ENCODE measurements at places on chromosomes 16 and 17. TPM values are rescaled to one million over a fixed set of nuclear protein-coding genes. Genes with fewer than 3 reads are reported as not detected.

The TNFRSF13B gene
- total RNA-seq, result not detected

DNA sequence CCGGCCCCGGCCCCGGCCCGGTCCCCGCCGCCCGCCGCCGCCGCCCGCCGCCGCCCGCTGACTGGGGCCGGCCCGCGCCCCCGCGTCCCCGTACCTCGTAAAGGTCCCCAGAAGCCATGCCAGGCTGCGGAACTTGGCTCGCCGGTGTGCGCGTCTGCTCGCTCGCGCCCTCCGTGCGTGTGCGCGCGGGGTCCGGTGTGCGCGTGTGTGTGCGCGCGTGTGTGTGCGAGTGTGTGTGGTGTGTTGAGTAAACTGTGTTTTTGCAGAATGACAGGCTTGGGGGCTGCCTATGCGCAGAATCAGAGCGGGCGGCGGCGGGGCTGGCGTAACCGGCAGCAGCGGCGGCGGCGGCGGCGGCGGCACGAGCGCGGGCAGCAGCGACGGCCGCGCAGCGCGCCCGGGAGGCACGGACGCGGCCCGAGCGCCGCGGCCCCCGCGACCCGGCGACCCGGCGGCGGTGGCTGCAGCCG is 307 bp downstream of the CDYL2 start:
- peak; percentile 63 for DNase-seq

GRCh38 chr16:5034167-5034523 is 410 bp upstream of the NAGPA start:
- DNase-seq, result no peak

DNA sequence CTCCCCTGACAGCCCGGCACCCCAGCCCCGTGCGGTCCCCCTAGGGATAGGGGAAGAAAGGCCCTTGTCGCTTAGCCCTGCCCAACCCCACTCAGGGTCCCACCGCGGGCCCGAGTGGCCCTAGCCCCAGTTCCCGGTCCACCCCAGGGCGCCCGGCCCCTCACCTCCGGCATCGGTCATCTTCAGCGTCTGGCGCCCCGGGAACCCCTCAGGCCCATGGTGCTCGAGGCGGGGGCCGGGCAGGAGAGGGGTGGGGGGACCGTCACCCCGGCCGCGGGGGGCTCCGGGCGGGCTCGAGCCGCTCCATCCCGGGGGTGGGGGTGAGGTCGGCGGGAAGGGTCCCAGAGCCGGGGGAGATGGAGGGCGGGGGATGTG is 620 bp downstream of the SAMD14 start:
- DNase-seq, result no peak

The C16orf89 gene
- not detected for total RNA-seq

DNA sequence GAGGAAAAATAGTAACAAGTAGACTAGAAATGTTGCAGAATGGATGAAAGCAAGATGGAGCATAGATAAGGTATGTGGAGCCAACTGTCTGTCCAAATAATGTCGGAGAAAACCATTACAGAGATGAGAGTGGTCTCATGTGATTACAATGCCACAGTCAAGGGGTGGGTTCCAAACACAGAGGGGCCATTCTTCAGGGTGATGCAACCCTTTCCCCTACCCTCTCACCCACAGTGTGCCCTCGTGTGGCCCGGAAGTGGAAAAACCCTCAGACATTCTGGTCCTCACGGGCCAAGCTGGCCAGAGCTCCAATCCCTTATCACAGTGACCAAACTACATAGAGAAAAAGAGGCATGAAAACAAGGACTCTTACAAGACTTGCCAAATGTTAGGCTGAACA is 17.7 kb upstream of the HS3ST3A1 start:
- no peak for DNase-seq

The LAT gene
- total RNA-seq, result not detected

DNA sequence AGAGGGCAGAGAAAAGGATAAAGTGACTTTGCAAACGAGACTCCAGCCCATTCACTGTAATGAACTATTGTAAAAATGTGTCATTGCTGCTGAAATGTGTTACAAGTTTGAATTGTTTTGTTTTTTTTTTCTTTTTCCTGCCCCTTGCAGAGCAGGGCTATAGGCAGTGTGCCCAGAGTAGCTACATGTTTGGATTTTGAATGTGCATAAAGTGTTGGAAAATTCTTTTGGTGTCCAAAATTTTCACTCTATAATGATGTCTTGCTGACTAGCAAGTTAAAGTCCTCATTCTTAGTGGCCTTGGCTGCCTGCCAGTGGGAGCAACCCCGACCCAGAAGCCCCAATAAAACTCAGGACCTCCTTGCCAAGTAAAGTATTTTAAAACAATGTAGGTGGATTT is 66.5 kb downstream of the IGF2BP1 start:
- DNase-seq, result peak; percentile 28

The TBC1D28 gene
- not detected for total RNA-seq

The CA4 gene
- total RNA-seq, result not detected

- peak; percentile 88 for DNase-seq
Measured at GRCh38 chr17:28977659-28978355, 26.5 kb upstream of the PHF12 start.

DNA sequence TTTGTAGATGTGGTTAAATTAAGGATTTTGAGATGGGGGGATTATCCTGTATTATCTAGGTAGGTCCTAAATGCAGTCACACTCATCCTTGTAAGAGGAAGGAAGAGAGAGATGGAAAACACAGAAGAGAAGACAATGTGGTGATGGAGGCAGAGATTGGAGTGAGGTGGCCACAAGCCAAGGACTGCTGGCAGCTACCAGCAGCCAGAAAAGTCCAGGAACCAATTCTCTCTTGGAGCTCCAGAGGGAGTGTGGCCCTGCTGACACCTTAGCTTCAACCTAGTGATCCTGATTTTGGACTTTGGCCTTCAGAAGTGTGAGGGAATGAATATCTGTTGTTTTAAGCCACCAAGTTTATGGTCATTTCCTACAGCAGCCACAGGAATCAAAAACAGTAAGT is 18.0 kb downstream of the MAPT start:
- DNase-seq, result no peak

DNA sequence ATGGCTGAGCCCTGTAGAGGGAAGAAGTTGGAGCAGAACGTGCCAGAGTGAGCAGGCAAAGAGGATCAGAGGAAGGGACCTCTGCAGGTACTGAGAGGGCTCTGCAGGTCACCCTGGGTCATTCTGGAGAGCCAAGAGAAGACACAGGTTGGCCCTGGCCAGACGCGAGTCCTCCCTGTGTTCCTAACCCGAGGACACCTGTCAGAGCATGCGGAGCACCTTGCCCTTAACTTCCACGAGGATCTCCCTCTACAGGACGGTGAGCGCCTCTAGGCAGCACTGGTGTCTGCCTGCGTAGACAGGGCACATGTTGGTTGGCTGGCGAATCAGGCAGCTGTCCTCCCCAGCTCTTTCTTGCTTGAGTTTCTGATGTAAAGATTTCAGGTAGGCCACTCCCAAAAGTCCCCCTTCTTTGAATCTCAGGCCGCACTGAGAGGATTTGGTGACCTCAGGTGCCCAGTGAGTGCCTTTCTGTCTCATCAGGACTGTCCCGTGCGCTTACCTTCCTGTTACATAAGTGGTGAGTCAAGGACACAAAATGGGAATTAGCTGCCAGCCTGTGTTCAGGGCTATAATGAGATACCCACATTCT is 45.3 kb downstream of the MPRIP start:
- no peak for DNase-seq

DNA sequence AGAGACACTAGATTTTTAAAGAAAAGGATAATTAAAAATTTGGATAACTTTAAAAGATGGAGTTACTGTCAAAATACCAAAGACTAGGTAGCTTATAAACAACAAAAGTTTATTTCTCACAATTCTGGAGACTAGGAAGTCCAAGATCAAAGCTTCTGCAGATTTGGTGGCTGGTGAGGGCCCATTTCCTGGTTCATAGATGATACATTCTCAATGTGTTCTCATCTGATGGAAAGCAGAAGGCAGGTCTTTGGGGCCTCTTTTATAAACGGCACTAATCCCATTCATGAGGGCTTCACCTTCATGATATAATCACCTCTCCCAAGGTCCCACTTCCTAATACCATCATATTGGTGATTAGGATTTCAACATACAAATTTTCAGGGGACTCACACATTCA is 33.7 kb downstream of the NLK start:
- no peak for DNase-seq

- DNase-seq, result peak; percentile 48
Measured at GRCh38 chr17:30600830-30601494, 123.8 kb downstream of the GOSR1 start.

- DNase-seq, result no peak
Measured at GRCh38 chr16:71672803-71673581, 47.0 kb downstream of the MARVELD3 start.

DNA sequence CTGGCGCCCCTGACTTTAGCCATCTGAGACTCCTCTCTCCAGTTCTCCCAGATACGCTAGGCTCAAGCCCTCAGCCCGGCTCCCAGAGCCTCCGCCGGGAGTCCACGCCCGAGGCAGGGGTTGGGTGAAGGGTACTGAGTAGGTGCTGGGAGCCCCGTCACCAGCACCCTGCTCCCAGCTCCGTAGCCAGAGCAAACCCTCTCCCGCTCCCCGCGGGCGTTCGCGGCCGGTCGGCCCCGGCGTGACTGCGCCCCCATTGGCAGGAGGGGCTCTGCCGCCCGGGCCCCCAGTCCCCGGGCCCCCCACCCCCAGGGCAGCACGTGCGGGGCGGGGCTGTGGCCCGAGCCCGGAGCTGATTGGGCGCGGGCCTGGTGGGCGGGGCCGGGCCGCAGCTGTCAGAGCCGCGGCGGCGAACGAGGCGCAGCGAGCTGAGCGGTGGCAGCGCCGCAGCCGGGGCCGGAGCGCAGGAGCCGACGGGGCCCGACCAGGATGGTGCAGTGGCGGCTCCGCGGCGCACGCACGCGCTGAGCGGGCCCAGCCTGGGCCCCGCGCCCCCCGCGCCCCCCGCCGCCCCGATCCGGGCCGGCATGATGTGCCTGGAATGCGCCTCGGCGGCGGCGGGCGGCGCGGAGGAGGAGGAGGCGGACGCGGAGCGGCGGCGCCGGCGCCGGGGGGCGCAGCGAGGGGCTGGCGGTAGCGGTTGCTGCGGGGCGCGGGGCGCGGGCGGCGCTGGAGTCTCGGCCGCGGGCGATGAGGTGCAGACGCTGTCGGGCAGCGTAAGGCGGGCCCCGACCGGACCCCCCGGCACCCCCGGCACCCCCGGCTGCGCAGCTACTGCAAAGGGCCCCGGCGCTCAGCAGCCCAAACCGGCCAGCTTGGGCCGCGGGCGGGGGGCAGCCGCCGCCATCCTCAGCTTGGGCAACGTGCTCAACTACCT is at the start of gene SPNS2:
Gene SPNS2, plus strand, starts transcription at position 421 of the 937 bp plus-strand sequence. Its CDS starts 167 bp downstream, at position 588.
- peak; percentile 35 for DNase-seq

DNA sequence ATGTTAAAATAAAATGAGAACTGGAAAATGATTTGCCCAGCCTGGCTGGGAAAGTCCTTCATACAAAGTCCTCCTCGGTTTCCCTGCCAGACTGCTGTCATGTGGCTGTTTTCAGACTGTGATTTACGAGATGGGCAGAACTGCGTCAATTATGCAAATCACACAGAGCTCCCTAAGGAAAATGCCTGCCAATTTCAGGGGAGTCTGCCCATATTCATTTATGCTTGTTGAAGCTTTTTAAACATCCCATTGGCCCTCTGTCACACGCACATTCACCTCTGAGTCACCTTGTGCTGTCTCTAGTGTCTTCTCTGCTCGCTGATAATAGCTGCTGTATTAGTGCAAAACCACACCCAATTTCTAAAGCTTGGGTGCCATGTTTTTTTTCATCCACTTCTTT is 81.7 kb upstream of the FAM20A start:
- DNase-seq, result no peak

The MT4 gene
- total RNA-seq, result not detected

DNA sequence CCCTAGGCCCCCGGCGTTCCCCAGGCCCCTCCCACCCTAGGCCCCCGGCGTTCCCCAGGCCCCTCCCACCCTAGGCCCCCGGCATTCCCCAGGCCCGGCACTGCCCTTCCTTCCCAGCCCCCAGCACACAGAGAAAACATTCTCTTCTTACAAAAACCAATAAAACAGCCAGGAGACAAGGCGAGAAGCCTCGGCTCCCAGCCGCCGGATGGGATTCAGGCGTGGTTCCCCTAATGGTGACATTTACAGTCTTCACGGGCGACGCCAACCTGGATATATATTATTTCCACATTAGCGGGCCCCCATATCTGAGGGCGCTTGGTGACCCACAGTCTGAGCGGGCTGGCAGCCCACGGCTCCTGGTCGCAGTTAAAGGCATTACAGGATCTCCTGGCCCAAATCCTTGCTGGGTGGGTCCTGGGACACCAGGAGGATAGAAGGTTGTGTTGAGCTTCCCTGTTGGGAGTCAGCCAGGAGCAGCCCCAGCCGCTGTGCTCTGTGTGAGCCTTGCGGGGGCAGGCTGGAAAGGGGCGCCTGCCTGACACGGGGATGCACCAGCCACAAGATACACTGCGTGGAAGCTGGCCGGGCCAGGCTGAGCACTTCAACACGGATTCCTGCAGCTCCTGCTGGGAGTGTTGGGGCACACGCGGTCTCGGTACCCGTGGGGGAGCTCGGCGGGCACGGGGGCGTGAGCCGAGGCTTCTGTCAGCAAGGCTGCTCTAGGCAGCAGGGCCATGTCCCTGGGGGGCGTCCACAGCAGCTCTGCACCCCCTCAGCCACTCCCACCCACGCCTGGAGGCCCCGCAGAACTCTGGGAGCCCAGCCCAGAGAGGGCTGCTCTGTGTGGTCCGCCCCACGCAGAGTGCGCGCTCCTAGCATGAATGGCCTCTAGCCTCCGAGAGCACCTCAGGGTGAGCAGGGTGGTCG is 83.7 kb downstream of the LMF1 start:
- no peak for DNase-seq

The WFIKKN2 gene
- 0.62 TPM for total RNA-seq

The BCAR1 gene
- 124 TPM for total RNA-seq

The EZH1 gene
- total RNA-seq, result 14.7 TPM

DNA sequence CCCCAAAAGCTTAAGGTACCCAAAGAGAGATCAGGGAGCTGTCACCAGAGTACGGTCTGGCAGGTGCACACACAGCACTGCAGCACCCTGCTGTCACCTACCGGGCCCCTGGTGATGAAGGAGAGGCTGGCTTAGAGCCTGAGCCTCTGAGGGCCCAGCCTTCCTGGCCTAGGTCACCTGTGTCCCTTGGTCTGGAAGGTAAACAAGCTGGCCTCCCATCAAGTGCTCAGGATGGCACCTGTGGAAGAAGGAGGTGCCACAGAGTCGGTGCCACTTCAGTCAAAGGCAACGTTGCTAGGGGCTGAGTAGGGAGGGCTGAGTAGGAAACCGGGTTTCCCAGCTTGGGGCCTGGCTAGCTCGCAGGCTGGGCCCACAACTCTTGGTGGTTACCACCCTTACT is 70.7 kb downstream of the COG7 start:
- DNase-seq, result no peak
